ENCODE measurements at places on chromosomes 2 and 18.

- DNase-seq = no peak
Measured at GRCh38 chr2:176702131-176702530, 432.9 kb downstream of the MTX2 start.

DNA sequence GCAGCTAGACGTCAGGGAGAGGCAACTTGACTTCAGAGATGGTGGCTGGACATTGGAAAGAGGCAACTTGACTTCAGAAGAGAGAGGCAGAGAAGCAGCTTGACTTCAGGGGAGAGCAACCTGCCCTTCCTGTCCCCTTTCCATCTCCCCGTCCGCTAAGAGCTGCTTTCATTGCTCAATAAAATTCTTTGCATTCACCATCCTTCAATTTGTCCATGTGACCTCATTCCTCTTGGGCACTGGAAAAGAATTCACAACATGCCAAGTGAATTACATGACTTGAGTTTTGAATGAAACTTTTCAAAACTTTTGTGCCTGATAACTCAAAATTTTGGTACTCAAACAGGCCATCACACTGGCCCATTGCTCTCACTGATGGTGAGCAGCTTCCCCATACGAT is 158.9 kb downstream of the DPP4 start:
- DNase-seq = no peak

DNA sequence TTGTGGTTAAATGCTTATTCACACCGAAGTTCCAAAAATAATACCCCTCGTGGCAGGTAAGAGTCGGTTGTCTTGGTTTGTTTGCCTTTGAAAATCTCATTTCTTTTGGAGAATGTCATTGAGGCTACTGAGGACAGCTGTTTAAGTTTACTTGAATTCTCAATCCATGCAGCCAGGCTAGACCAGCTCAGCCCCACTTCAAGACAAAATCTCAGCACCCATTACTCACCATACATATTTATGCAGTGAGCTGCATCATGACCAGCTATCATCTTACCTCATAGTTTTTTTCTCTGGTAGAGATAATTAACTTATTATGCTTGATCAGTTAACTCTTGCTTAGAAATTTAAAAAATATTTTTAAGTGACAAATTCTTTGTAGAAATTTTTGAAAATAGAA is 115.9 kb downstream of the HAUS1 start:
- no peak for DNase-seq

DNA sequence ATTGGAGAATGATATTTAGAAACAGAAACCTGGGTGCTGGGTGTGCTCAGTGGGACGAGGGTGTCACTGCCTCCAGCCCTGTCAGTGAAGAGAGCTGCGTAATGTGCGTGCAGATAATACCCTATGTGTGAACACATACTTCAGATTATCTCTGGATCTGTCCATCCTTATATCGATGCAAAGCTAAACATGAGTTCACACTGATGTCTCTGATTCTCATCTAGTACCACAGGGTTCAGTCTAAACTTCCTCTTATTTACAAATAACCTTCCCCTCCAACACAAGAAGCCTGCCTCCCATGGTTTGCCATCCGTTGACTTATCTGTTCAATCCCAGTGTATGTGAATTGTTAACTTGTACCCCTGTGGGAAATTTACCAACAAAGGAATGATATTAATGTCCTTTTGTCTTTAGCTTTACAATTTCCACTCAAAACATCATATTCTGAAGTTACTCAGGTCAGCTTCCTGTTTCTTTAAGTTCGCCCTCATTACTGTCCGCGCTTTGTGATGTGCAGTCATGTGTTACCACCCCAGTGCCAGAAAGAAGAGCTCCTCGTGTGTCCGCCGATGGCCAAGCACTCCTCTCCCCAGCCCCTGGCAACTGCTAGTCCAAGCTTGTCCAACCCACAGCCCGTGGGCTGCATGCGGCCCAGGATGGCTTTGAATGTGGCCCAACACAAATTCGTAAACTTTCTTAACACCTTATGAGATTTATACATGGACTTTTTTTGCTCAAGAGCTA is 108.2 kb downstream of the RTP5 start:
- no peak for DNase-seq

- no peak for DNase-seq
Measured at GRCh38 chr2:191265311-191266170, 20.3 kb downstream of the MYO1B start.

GRCh38 chr2:230902180-230902899 is 22.7 kb downstream of the GPR55 start:
- DNase-seq = peak; percentile 42

DNA sequence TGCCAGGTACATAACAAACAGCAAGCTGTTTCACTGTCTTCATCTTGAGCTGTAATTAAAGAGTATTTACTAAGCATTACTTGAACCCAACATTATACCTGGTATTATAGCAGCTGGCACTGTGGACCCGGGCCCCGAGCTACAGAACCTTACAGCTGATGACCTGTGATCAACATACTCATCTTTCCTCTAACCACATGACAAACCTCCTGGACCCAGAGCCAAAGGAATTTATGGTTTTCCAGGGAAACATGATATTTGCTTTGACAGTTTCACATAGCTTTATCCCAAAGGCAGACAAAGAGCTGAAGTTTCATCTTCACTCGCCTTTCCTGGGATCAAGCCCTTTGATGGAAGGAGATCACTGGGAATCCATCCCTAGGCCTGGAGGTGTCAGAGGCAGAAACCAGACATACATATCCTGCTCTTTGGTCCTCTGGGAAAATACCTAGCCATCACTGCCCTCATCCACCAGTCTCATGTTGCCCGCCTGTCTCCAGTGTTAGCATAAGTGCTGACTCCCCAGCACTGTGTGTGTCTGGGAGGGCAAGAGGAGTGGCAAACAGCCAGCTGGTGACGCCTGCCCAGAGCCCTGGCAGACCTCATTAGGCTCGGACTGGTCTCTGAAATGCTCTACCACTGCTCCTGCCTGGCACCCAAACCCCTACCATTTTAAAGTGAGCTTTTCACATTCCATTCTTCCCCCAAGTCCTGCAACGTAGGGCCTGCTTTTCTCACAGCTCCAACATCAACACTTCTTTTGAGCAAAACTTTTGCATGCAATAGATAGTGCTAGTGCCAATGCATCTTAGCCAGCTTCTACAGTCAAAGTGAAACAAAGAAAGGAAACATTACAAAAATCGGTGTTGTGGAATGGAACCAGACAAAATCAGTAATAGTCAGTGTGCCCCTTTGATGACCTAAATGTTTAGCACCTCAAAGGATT is 138.8 kb upstream of the CTAGE1 start:
- no peak for DNase-seq

GRCh38 chr18:32472841-32473240 is 2.2 kb upstream of the GAREM1 start:
- DNase-seq = no peak

- no peak for DNase-seq
Measured at GRCh38 chr2:119276864-119277263, 53.2 kb downstream of the STEAP3 start.

DNA sequence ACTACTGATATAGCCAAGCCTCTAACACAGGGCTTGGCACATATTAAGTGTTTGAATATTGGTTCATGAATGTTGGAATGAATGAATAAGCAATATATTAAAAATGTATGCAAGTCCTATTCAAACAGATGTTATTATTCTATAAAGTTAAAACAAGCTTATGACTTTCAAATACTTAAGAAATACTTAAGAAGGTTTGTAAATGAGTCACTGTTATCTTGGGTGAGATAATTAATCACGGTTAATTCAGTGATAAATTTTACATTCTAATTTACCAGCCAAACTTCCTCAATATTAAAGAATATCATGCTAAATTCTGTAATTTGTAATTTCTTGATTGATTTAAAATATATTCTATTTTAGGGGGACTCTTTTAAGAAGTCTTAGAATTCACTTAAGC is 74.8 kb downstream of the RBMS1 start:
- DNase-seq = no peak

DNA sequence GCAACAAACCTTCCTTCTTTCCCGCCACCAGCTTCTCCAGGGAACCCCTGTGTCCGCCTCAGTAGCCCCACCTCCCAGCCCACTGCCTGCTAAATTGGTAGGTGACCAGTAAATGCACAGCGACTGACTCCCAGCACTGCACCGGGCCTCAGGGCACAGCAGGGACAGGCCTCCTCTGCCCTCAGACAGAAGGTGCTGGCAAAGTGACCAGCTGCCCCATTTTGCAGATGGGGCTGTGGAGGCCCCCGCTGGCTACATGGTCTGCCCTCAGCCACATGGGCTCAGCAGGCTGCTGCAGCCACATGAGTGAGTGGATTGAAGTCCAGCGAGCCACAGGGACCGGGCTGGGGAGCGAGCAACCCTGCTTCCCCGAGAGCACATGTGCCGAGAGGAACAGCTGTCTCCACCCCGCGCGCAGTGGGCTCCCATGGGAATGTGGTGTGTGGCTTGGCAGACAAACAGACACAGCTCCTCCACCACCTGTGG is 7.8 kb upstream of the NPPC start:
- DNase-seq = no peak

GRCh38 chr18:58231930-58232329 is 187.9 kb downstream of the NEDD4L start:
- DNase-seq = no peak

- DNase-seq = no peak
Measured at GRCh38 chr2:43228756-43229659, 2.6 kb upstream of the ZFP36L2 start.

- no peak for DNase-seq
Measured at GRCh38 chr2:152411154-152411553, 76.2 kb downstream of the FMNL2 start.

All from stimulated activated CD4-positive, alpha-beta T cell treated with anti-CD3 and anti-CD28 coated beads, Interleukin-2, amount 100 ng/mL, for 4 hours (primary cell).